ENCODE measurements at places on chromosomes 2 and 18. TPM values are rescaled to one million over a fixed set of nuclear protein-coding genes. Genes with fewer than 3 reads are reported as not detected.

ANO7 gene
- 1.1 TPM for total RNA-seq

IL1RN gene
- 0.41 TPM for total RNA-seq

DNA sequence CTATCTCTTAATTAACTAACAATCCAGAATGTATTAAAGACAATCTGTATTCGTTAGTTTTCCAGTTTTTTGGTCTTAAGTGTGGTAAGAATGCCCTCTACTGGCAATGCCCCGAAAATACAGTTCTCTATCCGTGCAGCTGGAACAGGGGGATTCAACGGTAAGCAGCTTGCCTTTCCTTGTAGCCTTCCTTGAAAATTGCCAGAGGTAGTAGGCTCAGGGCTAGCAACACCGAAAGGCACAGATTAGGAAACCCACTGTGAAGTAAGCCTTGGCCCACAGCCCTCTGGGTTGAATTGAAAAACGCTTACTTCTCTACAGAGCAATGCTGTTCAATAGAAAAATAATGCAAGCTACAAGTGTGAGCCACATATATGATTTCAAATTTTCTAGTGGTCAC is 17.1 kb upstream of the VPS4B start:
- peak; percentile 73 for DNase-seq
- H3K4me3 ChIP-seq, result no peak overlapping the region
- no peaks in the 10 kb centered on the region for H3K4me1 ChIP-seq
- H3K36me3 ChIP-seq, result no peaks in the 10 kb centered on the region
- H3K27ac ChIP-seq, result no peak overlapping the region

DNA sequence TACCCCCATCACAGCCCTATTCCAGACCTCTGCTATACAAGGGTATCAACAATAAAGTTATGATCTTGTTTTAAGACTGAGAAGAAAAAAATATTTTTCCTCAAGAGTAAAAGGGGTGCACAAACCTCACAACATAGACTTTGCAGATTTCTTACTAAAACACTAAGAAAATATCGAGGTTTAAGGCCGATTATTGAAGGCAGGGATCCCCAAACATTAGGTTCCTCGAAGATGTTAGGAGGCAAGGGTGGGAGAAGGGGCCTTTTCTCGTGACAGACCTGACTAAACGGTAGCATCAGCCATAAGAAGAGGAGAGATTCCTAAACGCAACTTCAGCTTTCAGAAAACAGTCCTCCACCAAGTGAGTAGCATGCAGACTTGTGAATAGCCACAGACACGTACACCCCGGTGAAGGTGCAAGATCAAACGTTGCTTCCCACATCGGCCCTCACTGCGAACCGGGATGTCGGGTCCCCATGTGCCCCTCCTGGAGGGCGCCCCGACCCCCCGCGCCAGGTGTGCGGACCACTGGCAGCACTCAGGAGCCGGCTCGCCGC is 678 bp downstream of the PIAS2 start:
- peak overlapping the region; percentile 88 for H3K4me3 ChIP-seq
- no peak for DNase-seq
- H3K4me1 ChIP-seq, result peaks cover 32% of the 10 kb centered on the region
- H3K36me3 ChIP-seq, result no peaks in the 10 kb centered on the region

GRCh38 chr2:192060161-192060560 is 134.6 kb downstream of the TMEFF2 start:
- H3K36me3 ChIP-seq, result no peaks in the 10 kb centered on the region
- H3K4me1 ChIP-seq, result no peaks in the 10 kb centered on the region
- H3K27ac ChIP-seq, result no peak overlapping the region
- H3K27me3 ChIP-seq, result no peaks in the 10 kb centered on the region

GRCh38 chr18:9542924-9543323 is 67.6 kb downstream of the RALBP1 start:
- DNase-seq, result no peak
- H3K36me3 ChIP-seq, result peaks cover 42% of the 10 kb centered on the region
- H3K27ac ChIP-seq, result no peak overlapping the region
- H3K27me3 ChIP-seq, result no peaks in the 10 kb centered on the region
- no peak overlapping the region for H3K4me3 ChIP-seq

Measured in right atrium auricular region (tissue), 2 donors.